ENCODE measurements at places on chromosomes 11 and 22. TPM values are rescaled to one million over a fixed set of nuclear protein-coding genes. Genes with fewer than 3 reads are reported as not detected.

Gene GPR137
- total RNA-seq = 44.6 TPM

DNA sequence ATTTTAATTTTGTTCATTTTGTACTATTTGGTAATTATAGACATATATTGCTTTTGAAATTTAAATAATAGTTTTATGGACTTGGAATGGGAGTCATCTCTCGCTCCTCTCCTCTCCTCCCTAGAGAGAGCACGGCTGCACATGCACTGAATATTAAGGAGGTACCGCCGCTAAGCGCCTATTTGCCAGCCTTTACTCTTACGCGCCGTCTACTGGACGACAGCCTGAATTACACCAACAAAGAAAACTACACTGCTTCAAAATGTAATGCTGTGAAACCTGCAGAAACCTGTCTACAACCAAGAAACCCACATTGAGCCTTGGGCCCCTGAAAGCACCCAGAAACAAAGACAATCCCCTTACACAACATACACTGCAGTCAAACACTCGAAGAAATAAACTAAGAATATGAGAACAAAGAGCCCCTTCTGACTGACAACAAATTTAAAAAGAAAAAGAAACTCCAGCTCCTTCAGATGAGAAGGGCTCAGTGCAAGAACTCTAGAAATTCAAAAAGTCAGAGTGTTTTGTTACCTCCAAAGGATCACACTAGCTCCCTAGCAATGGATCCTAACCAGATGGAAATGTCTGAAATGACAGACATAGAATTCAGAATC is 737.2 kb downstream of the LRRC4C start:
- no peak for DNase-seq

Gene FAM227A
- total RNA-seq = 10.3 TPM

DNA sequence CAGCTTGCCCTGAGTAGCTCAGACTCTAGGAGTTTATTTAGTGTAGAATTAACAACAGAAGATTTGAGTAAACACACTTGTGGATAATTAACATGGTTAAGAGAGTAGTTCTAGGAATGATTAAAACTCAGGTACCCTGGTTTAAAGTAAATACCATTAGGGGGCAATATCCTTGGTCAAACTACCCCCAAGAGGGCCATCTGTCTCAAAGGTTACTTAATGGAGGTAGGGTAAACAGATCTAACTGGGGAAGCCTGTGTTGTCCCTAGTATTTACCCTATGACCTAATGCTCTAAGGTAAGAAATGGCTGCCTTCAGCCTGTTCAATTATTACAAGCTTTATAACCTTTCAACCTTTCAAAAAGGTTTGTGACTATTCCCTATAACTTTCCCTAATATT is 10.6 kb upstream of the GLYATL1 start:
- DNase-seq = no peak

Gene CRYBB3
- 0.54 TPM for total RNA-seq

Gene RTN4R
- 9.5 TPM for total RNA-seq

DNA sequence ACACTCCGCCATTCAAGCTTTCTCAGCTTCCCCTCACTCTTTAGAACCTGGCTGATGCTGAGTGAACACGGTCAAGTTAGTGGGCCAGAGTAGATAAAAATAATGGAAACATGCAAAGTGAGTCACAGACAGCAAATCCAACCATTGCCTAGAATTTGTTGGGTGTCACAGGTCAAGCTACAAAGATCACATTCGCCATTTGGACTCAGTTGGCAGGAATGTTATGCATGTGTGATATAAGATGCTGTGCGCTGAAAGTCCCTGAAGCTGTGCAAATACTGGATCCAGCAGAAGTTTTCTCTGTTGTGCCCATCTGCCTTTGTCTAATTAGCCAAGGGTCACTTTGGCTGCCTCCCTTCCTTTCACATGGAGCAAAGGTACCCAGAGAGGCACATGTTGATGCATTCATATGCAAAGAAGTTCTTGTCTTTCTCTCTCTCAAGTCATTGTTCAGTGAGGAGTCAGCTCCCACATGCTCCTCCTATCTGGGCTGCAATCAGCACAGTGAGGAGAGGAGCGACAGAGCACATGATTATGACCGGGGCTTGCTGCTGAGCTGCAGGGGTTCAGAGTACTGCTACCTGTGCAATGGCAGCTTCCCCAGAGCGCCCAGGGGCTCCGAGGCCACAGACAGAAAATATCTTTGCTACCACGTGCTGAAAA is 39.7 kb downstream of the FLI1 start:
- no peak for DNase-seq

Data from mesothelial cell of epicardium (in vitro differentiated cells).